ENCODE measurements at places on chromosomes 2 and 18.

DNA sequence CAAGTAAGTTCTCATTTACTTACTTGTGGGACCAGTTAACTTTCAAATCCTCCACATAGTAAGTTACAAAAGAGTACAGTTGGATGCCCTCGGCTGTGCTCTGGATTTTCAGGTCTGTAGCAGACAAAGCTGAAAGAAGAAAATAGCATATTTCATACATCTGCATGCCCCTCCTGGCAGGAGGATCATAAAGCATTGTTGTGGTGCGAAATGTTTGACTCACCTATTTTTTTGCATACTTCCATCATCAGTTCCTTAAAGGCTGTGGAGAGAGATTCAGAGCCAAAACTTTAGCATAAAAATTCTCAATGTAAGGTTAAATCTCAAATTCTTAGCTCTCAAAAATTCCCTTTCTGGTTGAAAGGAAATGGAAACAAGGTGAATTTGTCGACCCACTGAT lies 70.8 kb upstream of the LPIN2 start:
- no peak for DNase-seq

DNA sequence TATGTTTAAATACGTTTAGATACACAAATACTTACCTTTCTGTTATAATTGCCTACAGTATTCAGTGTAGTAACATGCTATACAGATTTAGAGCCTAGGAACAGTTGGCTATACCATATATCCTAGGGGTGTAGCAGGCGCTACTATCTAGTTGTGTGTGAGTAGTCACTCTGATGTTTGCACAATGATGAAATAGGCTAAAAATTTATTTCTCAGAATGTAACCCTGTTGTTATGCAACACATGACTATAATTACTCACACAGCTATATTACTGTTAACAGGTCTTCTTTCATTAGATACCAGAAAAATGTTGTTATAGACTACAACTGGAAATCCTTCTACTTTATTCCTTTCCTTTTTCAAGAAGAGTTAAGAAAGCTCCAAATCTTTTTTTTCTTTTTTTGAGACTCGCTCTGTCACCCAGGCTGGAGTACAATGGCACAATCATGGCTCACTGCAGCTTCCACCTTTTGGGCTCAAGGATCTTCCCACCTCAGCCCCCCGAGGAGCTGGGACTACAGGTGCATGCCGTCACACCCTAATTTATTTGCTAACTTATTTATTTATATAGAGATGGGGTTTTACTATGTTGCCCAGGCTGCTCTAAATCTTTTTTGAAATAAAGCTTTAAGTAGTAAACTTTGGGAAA lies 48.5 kb downstream of the C2orf74 start:
- no peak for DNase-seq

DNA sequence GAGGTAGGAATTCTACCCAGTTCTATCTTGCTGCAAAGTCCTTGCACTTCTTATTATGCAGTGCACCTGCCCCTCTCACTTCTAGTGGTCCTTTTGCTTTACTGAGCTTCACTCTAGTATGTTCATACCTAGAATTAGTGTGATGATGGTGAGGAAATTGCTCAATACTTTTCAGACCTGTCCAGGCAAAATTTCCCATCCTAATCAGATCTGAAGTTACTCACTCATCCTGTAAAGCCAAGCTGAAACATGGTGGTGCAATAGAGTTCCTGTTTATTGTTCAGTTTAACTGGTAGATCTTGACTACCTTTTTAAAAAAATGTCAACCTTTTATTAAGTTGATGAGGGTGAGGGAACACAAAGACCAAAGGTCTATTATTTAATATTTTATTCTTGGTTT lies 12.6 kb upstream of the FIGN start:
- DNase-seq = no peak

- no peak for DNase-seq
Observed at GRCh38 chr18:35289293-35289692, 736 bp downstream of the ZSCAN30 start.

GRCh38 chr2:95276888-95277245 lies 2.6 kb downstream of the PROM2 start:
- DNase-seq = no peak

- DNase-seq = no peak
Observed at GRCh38 chr2:11679016-11679415, 9.0 kb upstream of the NTSR2 start.

DNA sequence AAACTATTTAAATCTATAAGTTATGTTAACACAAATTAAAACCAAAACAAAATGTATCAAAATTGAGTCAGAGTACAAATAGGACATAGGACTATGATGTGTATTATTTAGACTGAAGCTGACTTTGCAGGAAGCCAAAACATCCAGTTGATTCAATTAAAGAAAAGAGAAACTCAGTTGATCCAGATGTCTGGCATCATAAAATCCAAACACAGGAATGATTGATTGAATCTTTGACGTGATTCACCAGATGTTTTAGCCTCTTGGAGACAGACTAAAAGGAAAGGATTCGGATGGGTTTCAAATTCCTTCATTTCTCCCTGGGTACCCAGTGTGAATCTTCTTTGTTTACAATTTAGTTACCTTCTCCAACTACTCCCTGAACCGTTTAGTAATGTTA lies 272.9 kb downstream of the IRS1 start:
- DNase-seq = no peak

- no peak for DNase-seq
Observed at GRCh38 chr2:151009437-151010175, 252.1 kb downstream of the RBM43 start.

- no peak for DNase-seq
Observed at GRCh38 chr2:175007510-175007909, 2.3 kb upstream of the CHN1 start.

DNA sequence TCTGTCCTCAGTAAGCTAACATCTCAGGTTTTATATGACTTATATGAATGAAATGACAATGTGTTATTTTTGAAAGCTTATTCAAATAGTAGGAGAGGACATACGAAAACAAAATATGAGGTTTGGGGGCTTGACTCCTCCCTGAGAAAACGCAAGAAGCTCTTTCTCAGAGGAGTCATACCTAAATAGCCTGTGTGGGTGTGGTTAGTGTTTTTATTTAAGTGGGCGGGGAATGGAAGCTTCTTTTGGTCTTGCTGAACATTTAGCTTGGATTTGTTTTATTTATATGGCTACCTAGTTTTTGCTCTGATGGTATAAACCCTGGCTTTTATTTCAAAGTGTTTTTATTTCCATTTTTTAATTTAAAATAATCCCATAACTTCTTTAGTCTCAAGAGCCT lies 72.1 kb upstream of the DSG1 start:
- DNase-seq = no peak

All from stimulated activated naive B cell treated with anti-CD40 and anti-IgM and Interleukin-4, amounts not matched to agents 10 μg/mL and 1 μg/mL and 100 μg/mL, for 72 hours (primary cell).